ENCODE measurements at places on chromosomes 7 and 10. TPM values are rescaled to one million over a fixed set of nuclear protein-coding genes. Genes with fewer than 3 reads are reported as not detected.

DNA sequence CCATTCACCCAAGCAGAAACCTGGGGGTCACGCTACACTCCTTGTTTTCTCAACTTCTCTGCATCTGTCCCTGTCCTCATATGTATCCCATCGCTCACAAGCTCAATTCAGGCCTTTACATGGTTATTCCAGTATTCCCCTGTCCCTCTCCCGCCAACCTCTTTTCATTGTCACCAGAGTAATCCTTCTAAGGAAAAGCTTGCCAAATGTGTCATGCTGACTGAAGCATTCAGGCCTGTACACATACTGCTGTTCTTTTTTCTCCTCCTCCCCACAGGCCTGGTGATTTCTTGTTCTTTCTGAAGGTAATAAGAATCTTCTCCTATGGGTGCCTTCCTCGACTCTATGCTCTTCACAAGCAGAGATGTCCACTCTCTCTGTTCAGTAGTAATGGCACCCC lies 282.2 kb downstream of the PHTF2 start:
- no peak for DNase-seq

The NEURL1 gene
- polyA plus RNA-seq, result 1.9 TPM

GRCh38 chr7:139808427-139808826 lies 20.6 kb upstream of the TBXAS1 start:
- no peak for DNase-seq

DNA sequence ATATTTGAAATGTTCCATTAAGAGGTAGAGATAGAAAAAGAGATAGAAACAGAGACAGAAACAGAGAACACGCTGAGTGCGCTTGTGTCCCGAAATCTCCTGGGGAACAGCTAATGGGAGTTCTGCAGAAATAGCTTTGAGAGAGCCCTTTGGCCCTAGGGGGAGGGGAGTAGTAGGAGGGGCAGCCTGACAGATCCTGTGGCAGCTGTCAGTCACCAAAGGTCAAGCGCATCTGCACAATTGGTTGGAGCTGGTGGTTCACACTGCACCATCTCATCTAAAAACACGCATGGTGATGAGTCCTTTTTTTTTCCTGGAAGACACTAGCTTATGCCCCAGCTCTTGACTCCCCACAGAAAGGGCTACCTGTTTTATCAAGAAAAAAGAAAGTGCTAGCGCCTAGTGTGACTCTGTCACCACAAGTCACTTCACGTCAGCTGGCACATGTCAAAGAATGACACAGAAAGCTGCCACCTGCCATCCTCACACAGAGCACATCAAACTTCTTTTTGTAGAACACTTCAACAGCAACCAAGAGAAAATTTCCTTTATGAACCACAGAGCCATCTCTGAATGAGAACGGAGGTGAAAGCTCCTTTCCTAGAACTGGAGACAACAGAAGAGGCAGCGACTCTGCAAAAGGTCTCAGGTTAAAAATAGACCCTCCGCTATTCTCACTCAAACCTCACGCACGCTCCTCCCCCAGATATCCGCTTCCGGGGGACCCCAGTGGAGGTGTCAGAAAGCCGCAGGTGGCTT lies 125.7 kb downstream of the GFRA1 start:
- no peak for DNase-seq

The SFRP4 gene
- 2.4 TPM for polyA plus RNA-seq

- no peak for DNase-seq
Measured at GRCh38 chr7:142496545-142496991, 238.7 kb upstream of the PRSS58 start.

DNA sequence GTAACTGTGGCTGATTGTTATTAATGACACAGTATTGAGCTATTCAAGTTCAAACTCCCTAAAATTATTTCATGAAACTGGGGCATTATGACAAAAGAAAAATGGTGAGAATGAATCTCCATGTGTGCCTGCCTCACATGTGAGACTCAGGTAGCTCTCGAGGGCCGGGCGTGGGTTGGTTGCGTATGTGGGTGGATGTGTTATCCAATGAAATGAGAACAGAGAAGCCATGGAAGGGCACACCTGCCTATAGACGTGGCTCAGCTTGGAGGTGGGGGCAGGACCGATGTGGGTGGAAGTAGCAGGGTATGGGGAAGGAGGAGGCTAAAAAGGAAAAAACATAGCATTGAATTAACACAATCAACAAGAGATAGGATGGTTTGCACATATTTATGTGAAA lies 96.5 kb downstream of the AOAH start:
- DNase-seq, result no peak

DNA sequence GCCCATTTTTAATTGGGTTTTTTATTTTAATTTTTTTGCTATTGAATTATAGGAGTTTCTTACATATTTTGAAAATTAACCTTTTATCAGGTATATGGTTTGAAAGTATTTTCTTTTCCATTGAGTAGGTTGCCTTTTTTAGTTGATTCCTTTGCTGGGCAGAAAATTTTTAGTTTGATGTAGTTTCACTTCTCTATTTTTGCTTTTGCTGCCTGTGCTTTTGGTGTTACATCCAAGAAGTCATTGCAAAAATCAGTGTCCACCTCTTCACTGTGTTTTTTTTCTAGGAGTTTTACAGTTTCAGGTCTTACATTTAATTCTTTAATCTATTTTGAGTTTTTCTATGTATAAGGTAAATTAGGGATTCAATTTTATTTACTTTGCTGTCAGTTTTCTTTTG lies 129.8 kb upstream of the FERD3L start:
- DNase-seq, result no peak

The GRID2IP gene
- polyA plus RNA-seq, result 0.90 TPM

The ELN gene
- polyA plus RNA-seq, result 66.8 TPM

The VWA2 gene
- 2.8 TPM for polyA plus RNA-seq

The PSD gene
- polyA plus RNA-seq, result 13.2 TPM

GRCh38 chr7:79504607-79505389 lies 51.3 kb upstream of the MAGI2 start:
- no peak for DNase-seq

DNA sequence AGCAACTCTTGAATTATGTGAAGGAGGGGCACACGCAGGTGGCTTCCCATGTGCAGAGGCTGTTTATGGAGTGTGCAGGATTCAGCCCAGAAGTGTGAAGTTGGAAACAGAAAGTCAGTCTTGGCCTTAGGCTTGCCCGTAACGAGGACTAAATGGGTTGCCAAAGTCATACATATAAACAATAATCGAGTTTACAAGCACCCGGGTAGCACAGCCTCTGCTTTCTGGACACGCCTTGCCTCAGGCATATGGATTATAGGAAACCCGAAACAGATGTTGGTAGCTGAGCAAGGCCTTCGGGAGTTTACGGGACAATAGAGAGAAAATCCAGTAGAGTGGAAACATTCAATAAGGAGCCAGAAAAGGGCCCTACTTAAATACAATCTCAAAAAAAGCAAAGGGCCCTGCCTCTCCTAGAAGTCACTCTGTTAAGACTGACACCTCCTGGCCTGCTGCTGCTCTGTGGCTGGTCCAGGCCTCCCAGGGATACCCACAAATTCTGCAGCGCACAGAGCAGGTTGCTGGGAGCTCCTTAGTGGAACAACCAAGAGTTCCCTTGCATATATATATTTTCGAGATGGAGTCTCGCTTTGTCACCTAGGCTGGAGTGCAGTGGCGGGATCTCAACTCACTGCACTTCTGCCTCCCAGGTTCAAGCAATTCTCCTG lies 48.5 kb downstream of the SMKR1 start:
- DNase-seq, result no peak
